Aorta (tissue), 5 donors: ENCODE measurements at places on chromosomes 6 and 20. TPM values are rescaled to one million over a fixed set of nuclear protein-coding genes. Genes with fewer than 3 reads are reported as not detected.

The PTPRA gene
- 69.7 TPM for total RNA-seq

The RNF217 gene
- 79.5 TPM for total RNA-seq

The FHL5 gene
- 38.3 TPM for total RNA-seq

The TREML2 gene
- total RNA-seq: 0.30 TPM

The EFCAB8 gene
- 1.1 TPM for total RNA-seq

The LY86 gene
- total RNA-seq: 2.6 TPM

The CCN5 gene
- total RNA-seq: 59.4 TPM

The PPP1R14C gene
- 0.18 TPM for total RNA-seq

The PABPC1L gene
- 27.2 TPM for total RNA-seq

The BPI gene
- total RNA-seq: 0.51 TPM

The GABRR2 gene
- 3.6 TPM for total RNA-seq

The TNF gene
- total RNA-seq: 0.66 TPM

The FABP7 gene
- total RNA-seq: not detected

The ADAM33 gene
- total RNA-seq: 96.8 TPM

The KIFC1 gene
- 2.0 TPM for total RNA-seq

The APCDD1L gene
- total RNA-seq: 1.7 TPM

The SMIM13 gene
- 9.5 TPM for total RNA-seq

The EPHA7 gene
- 2.4 TPM for total RNA-seq

The ENPP3 gene
- total RNA-seq: 0.26 TPM
